ENCODE measurements at places on chromosomes 5 and 9.

GRCh38 chr9:16680975-16681651 is 189.4 kb downstream of the BNC2 start:
- no peak for DNase-seq

- peak; percentile 55 for DNase-seq
Observed at GRCh38 chr5:58410441-58410840, 49.4 kb downstream of the PLK2 start.

DNA sequence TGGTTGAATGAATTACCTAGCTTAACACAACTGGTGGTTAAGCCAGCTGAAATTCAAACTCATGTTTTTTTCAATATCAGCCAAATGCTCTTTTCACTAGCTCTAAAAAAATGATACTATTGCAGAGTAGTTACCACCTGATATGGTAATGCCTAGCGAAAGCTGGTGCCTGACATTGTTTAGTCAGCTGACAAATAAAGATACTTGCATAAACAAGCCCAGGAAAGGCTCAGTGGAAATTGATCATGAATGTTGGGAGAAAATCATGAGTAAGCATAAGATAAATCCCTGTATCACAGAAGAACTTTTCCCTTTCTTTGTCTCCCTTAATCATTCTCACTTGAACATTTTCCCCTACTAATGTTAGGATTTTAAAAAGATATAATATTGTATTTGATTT is 54.6 kb downstream of the FGF10 start:
- DNase-seq, result no peak

GRCh38 chr5:143583409-143583808 is 179.9 kb upstream of the NR3C1 start:
- DNase-seq, result no peak

GRCh38 chr9:116646661-116647514 is 40.2 kb upstream of the TRIM32 start:
- DNase-seq, result peak; percentile 14

GRCh38 chr9:127278372-127278771 is 13.8 kb downstream of the GARNL3 start:
- DNase-seq, result no peak

DNA sequence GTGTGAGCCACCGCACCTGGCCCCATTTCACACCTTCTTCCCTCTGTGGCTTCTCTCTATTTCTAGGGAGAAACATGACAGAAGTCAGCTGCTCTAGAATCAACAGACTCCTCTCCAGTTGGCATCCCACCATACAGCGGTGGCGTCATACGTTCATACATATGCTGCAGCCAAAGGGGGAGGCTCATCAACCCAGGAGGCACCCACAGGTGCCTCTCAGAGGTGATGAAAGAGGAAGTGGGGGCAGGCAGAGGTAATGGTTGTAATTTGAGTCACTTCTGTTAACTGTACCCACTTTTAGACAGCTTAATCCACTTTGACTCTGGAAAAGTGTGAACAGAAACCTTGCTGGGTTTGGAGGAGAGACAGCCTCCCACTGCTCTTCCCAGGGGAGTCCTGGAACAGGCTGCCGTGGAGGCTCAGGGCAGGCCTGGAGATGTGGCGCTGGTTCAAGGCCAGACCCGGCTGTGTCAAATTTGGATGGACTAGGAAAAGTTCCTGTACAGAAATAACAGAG is 47.3 kb upstream of the SUB1 start:
- no peak for DNase-seq

GRCh38 chr9:134058716-134059115 is 9.1 kb downstream of the BRD3 start:
- DNase-seq, result peak; percentile 19

DNA sequence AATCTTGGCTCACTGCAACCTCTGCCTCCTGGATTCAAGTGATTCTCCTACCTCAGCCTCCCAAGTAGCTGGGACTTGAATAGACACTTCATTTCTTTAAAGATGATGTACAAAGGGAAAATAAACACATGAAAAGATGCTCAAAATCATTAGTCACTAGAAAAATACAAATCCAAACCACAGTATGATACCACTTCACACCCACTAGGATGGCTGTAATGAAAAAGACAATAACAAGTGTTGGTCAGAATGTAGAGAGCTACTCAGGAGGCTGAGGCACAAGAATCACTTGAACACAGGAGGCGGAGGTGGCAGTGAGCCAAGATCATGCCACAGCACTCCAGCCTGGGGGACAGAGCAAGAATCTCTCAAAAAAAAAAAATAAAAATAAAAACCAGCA is 13.0 kb downstream of the F2RL2 start:
- no peak for DNase-seq

DNA sequence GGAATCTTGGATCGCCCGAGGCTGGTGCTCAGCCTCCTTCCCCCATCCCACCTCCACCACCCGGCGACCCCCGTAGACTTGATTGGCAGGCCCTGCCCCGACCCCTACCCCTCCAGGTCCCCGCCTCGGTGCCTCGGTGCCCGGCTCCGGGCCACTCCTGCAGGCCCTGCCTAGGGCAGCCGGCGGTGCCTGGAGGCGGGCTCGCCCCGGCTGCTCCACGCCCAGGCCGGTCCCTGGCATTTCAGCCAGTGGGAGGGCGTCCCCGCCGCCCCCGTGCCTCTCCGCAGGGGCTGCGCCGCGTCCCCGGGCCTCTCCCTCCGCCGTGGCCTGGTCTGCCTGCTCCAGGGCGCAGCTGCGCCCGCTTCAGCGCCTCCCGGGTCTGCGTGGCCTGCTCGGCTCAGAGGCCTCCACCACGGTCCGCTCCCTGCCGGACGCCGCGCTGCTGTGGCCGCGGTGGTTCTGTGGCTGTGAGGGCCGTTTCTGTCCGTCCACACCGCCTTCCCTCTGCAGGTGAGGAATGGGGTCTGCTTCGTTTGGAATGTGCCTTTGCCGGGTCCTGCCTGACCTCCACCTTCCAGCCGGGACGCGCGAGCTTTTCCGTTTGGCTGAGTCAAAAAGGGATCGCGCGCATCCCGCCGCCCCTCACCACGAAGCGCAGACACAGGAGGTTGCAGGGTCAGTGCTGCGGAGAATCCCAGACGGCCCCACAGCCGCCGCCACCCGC is 48.3 kb upstream of the IRX4 start:
- no peak for DNase-seq

GRCh38 chr5:155943516-155944407 is 383.2 kb upstream of the SGCD start:
- DNase-seq, result no peak

- DNase-seq, result no peak
Observed at GRCh38 chr9:100437860-100438805, 11.2 kb downstream of the MSANTD3 start.

GRCh38 chr5:137696481-137696880 is 39.4 kb downstream of the KLHL3 start:
- DNase-seq, result no peak

DNA sequence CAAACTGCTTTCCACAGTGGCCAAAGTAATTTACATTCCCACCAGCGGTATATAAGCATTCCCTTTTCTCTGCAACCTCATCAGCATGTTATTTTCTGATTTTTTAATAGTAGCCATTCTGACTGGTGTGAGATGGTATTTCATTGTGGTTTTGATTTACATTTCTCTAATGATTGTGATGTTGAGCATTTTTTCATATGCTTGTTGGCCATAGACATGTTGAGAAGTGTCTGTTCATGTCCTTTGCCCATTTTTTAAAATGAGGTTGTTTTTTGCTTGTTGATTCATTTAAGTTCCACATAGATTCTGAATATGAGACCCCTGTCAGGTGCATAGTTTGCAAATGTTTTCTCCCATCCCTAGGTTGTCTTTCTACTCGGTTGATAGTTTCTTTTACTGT is 254.5 kb upstream of the MPDZ start:
- DNase-seq, result no peak

Data from HS-5 (cell line).